Stimulated activated naive CD8-positive, alpha-beta T cell treated with anti-CD3 and anti-CD28 coated beads, Interleukin-15, amount 100 ng/mL, for 72 hours (primary cell): ENCODE measurements at places on chromosomes 1 and 21.

GRCh38 chr1:174656409-174657059 is 208.8 kb downstream of the GPR52 start:
- no peak for DNase-seq

- no peak for DNase-seq
Observed at GRCh38 chr1:203609979-203610493, 16.6 kb upstream of the ATP2B4 start.

DNA sequence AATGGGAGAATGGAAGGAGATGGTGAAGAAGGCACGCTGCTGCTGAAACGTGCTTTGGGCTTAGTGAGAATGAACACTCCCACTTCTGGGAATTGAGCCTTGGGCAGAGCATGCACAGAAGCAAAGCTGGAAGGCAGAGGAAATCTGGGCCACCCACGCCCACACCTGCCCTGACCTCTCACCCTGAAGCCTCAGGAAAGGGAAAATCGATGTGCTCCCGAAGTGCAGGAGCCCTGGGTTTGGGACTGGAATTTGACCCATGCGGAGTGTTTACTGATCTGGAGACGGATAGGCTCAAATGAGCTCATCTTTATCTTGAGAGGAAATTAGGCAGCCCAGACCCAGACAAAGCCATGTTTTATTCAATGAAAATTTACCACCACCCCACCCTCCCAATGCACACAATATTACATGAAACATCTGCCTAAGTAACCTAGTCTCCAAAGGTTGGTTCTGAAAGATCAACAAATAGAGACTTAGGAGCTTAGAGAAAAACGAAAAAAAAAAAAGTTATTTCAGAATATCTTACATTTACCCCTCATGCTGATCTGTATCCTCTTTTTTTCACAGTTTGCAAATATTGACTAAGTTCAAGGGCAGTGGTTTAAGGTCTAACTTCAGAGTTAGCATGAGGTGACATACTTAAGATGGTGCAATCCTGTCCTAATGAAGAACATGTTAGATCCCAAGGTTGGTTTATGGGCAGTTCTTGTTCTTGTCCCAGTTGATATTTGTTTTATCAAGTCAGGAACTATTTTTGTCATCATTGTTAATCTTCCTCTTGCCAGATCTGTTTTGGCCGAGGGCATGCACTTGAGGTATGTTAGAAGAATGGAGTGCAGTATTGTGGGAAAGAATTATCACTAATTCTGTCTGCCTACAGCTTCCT is 63.0 kb downstream of the PROX1 start:
- DNase-seq: no peak

GRCh38 chr21:34761758-34762330 is 93.0 kb downstream of the CLIC6 start:
- DNase-seq: no peak

DNA sequence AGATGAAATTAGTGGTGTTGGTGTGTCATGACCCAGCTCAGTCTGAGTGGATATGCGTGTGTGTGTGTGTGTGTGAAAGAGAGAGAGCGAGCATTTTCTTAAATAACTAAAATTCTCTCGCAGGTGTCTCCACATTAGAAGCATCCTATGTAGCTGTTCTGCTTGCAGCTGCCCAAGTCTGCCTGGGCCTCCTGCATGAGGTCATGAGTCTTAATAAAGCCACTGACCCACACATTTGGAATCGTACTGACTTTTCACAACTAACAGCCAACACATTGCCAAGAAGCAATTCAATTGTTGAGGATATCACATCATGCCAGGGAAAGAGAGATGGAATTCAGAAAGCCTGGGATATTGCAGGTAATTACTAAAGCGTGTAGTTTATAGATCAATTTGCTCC is 238.2 kb upstream of the AJAP1 start:
- no peak for DNase-seq

DNA sequence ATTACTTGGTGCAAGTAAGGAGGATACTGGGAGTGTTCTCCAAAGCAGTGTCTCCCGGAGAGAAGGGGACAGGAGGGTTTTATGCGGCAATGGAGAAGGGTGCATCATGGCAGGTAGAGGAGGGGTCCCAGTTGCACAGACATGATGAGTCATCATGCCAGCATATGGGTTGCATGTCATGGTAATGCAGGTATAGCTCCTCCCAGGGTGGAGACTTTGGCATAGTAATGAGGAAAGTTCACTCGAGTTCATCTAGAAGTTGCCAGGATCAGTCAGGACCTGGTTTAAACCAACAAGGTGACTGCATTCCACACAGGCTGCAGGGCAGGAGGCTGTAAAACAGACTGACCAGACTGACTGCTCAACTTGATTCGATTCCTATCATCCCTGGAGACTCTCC is 355.7 kb upstream of the DUSP10 start:
- DNase-seq: no peak

DNA sequence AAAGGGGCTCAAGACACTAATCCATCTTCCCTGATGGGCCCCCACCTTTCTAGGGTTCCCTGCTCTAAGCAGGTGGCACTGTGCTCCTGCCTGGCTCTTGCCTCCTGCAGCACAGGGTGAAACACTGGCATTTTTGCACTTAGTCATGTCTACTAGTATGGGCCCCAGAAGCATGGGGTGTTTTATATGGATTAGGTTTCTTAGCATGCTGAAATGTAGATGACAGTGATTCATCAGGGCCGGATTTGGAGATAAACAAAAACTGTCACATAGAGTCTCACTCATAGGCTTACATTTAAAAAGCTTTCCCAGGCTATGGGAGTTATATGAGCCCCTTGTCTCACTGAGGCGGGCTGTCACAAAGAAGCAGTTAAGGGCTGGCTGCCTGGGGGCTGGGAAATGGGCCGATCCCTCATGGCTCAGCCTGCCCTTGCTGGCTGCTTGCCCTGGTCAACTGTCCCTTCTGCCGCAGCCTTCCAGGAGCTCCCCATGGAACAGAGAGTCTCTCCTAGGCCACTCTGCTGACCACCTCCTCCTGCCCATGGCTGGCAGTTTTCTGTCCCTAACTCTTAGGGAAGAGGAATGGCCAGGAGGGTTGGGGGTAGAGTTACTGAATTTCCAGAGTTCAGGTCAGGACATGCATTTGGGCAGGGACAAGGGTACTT is 6.5 kb downstream of the GALNT2 start:
- DNase-seq: no peak

DNA sequence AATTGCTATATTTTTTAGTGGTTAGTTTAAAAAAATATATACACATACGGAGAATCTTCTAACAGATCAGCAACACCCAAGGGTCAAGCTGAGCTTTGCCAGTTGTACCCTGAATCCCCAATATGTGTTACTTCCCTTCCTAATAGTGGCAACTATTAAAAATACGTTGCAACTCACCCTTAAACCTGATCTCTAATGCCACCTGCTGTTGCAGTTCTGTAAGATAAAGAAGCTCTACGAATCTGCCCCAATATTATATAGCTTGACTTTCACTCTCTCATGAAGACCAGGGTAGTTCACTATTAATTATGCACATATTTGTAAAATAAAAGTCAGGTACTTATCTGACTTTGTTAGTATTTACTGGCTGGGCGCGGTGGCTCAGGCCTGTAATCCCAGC is 58.4 kb downstream of the ASH1L start:
- DNase-seq: no peak
